ENCODE measurements at places on chromosomes 4 and X.

- DNase-seq: no peak
These were observed 1429.2 kb upstream of the AGA start for GRCh38 chr4:178871476-178871875.

GRCh38 chr4:76322236-76322635 is 15.7 kb downstream of the STBD1 start:
- DNase-seq: no peak

DNA sequence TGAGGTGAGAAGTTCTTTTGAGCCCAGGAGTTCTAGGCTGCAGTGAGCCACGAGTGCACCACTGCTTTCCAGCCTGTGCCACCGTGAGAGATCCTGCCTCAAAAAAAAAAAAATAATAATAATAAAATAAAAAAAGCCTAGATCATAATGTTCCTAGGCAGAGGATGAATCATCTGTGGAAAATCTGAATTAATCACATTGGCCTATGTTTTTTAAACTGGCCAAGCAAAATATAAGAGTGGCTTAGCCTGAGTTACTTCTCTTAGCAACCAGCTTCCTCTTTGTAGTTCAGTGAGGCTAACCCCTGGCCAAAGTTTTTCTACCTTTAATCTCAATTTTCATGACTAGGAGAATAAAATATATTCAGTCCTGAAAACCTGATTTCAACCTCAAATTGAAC is 614.6 kb downstream of the PPP4R3C start:
- no peak for DNase-seq

GRCh38 chrX:145818186-145819113 is 821 bp downstream of the SLITRK2 start:
- no peak for DNase-seq

DNA sequence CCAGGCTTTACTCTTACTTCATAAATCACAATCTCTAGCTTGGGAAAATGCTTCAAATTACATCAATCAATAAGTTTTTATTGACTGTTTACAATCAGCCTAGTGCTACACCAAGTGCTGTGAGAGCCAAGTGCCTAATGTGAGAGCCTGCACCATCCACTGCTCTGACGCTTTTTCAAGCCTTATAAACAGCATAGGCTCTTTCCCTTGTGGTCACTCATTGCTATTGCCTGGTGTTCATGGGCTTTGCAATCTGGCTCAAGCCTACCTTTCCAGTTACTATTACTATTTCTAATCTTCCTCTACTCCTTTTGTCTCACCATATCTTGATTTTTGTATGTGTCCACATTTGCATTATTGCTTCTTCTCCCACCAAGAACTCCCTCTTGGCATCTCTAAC is 77.0 kb downstream of the REELD1 start:
- DNase-seq: no peak

DNA sequence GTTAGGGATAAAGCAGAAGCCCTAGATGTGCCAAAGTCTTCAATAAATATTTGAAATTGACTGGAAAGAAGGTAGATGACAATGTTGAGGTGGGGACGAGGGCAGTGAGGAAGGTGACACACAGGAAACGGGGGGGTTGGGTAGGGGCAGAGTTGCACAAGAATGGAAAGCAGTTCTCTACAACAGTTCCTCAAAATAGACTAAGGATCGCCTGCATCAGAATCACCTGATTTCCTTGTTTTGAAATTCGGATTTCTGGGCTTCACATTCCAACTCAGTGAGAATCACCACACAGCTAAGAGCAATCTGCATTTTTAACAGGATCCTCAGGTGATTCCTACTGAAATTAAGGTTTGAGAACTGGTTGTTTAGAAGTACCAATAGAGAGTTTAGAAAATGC is 70.6 kb downstream of the ARFIP1 start:
- peak; percentile 51 for DNase-seq

- no peak for DNase-seq
These were observed 5.3 kb downstream of the FHDC1 start for GRCh38 chr4:152941411-152941810.

GRCh38 chrX:69050051-69050765 is 115.0 kb downstream of the PJA1 start:
- DNase-seq: no peak

DNA sequence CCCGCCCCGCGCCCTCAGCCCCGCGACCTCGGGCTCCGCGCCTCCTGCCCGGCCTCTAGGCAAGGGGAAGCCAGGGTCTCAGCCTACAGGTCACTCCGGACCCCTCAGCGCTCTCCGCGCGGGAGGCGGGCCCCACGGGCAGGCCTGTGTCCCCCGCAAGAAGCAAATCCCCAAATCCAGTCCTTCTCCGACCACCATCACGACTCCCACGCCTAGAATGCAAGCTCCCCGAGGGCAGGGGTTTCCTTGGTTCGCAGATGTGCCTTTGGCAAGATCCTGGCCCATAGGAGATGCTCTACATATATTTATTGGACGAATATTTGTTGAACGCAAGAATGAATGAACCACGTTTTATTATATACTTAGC is 260 bp upstream of the CCDC149 start:
- no peak for DNase-seq

DNA sequence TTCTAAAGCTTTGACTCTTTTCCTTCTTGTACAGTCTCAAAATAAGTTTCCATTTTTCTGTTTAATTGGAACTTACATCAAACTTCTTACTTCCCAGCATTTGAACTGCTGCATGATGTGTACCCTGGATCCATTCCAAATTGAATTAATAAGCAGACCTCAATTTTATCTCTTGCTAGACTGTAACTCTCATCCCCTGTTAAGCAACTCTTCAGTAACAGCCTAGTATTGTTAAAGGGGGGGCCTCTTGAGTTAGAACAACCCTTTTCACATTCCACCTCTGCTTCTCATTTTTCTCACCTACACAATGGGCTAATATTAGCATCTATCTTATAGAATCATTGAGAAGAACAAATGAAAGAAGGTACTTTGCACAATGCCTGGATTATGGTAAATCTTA is 169.4 kb downstream of the IL1RAPL1 start:
- DNase-seq: no peak

GRCh38 chrX:134338527-134338926 is 101.5 kb downstream of the CCDC160 start:
- DNase-seq: no peak

DNA sequence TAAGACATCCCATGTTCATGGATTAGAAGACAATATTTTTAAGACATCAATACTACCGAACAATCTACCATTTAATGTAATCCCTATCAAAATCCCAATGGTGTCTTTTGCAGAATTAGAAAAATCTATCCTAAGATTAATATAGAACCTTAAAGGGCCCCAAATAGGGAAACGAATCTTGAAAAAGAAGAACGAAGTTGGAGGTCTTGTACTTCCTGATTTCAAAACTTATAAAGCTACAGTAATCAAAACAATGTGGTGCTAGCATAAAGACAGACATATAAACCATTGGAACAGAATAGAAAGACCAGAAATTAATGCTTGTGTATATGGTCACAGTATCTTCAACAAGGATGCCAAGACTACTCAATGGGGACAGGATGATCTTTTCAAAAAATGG is 42.0 kb downstream of the CENPE start:
- DNase-seq: no peak

DNA sequence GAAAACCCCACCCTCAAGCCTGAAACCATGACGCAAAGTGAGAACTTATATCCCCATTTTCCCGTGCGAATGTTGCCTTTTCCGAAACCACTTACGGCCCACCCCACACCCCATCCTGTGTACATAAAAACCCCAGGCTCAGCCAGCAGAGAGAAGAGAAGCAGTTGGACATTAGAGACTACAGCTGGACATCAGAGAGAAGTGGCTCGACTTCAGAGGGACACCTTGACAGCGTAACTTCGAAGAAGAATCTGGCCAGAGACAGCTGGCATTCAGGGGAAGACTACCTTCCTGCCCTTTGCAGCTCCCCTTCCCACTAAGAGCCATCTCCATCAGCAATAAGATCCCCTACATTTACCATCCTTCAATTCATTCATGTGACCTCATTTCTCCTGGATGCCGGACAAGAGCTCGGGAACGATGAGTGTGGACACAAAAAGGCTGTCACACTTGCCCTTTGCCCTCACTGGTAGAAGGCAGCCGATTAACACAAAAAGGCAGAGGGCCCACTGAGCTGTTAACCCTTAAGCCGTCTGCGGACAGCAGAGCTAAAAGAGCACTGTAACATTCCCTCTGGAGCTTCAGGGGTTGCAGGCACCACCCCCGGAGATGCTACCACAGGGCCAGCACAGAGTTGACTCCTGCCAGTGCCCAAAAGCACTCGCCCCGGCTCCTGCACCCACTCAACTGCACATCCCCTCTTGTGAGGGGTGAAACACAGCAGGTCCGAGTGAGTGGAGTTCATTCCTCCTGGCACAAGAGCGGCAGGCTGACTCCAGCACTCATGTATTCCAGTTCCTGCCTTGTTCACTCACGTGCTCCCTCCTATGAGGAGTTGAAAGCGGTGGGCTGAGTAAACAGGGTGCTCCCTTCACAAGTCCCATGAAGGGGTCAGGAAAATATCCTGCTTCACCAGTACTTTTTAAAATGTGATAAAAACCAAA is 7.5 kb downstream of the CHM start:
- no peak for DNase-seq

DNA sequence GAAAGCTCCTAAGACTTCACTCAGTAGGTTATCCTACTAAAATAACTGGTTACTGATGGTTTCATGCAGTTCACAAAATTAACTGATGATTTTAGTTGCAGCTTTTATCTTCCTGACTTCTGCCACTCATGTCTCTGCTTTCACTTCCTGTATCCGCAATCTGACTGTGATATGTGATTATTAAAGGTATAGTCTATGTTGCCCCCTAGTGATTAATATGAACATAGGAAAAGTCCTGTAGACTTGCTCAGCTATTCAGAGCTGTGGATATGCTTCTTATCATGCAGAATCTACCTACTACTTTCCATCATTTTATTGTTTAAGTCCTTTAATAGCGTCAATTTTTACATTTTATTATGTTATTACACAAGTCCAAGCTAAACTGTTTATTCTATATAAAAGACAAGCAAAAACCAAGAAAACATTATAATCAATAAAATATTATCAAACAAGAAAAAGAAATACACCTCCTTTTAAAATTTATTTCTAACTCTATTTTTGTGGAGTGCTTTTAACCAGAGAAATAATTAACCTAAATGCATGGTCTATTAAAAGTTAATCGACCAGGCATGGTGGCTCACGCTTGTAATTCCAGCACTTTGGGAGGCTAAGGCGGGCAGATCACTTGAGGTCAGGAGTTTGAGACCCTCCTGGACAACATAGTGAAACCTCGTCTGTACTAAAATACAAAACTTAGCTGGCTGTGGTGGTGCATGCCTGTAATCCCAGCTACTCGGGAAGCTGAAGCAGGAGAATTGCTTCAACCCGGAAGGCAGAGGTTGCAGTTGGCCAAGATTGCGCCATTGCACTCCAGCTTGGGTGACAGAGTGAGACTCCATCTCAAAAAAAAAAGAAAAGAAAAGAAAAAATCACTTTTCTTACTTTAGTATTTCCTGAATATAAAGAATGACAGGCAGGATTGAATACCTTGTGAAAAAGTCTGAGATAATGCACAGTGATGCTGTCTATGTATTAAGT is 40.4 kb upstream of the TLR2 start:
- no peak for DNase-seq

DNA sequence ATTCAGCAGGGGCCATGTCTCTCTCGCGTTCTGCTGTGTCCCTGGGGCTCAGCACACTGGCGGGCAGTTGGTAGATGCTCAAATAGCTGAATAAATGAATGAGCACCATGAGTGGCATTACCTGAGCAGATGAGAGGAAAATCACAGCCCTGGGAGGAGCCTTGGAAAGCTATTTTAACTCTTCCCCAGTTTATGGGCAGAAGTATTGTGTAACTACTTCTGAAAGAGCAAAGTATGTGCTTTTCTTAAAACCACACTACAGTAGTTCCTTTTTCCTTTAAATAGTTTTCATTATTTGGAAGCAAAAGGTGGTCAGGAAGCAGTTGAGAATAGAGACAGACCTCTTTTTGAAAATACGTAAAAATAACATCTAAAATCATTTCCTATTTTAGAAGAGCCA is 3.0 kb upstream of the PLAC1 start:
- DNase-seq: no peak

DNA sequence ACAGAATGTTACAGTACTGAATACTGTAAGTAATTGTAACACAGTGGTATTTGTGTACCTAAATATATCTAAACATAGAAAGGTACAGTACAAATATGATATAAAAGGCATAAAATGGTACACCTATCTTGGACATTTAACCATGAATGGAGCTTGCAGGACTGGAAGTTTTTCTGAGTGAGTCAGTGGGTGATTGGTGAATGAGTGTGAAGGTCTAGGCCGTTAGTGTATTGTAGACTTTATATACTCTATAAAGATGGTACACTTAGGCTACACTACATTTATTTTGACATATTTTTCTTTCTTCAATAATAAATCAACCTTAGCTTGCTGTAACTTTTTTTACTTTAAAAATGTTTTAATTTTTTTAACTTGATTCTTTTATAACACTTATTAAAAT is 422.5 kb upstream of the FSTL5 start:
- DNase-seq: no peak

DNA sequence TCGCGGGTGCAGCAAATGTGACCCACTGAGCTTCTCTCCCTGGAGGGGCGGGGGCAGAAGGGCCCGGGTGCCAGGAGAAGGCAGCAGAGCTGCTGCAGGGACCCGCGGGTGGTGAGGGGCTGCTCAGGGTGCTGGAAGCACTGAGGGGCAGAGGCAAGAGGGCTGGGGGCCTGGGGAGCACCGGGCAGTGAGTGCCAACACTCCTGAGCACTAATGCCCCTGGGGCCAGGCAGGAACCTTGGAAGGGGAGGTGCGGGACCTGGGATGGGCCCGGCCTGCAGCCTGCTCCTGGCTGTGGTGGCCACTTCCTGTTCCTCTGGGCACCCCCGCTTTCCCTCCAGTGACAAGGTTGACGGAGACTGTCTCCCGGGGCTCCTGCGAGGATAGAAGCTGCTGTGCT is 66.5 kb upstream of the ADRA2C start:
- no peak for DNase-seq

DNA sequence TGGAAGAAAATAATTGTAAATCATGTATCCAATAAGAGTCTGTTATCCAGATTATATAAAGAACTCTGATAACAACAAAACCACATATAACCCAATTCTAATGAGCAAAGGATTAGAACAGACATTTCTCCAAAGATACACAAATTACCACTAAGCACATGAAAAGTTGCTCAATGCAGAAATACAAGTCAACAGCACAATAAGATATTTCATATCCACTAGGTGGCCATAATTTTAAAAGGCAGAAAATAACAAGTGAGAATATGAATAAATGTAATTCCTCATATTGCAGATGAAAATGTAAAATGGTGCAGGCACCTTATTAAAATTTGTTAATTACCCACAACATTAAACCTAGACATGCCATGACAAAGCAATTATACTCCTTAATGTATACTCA is 73.9 kb upstream of the ZCCHC13 start:
- DNase-seq: no peak

GRCh38 chr4:158376106-158376840 is 145.4 kb upstream of the RXFP1 start:
- DNase-seq: no peak

GRCh38 chr4:182863501-182863900 is 53.7 kb downstream of the DCTD start:
- DNase-seq: no peak

GRCh38 chrX:53080628-53081580 is 1.3 kb upstream of the TSPYL2 start:
- no peak for DNase-seq
